ENCODE measurements at places on chromosomes 11 and 22.

- DNase-seq: no peak
Observed at GRCh38 chr22:36767035-36767775, 8.7 kb downstream of the IFT27 start.

DNA sequence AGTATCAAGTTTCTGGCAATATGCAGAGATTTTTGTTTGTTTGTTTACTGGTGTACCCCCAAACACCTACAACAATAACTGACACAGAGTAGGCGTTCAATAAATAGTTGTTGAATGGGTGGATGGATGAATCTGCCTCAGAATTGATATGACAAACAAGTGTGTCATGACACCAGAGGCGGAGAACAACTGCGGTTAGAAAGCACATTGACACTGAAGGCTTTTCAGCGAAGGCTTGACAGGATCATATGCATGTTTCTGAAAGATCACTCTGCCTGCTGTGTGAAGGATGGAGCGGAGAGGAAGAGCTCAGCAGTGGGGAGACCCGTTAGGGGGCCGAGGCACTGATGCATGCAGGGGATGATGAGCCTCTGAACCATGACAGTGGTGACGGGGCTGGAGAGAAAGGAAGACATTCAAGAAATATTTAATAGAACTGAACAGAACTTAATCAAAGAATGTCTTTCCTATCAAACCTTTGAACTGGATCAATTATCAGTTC is 108.5 kb upstream of the USP47 start:
- no peak for DNase-seq

GRCh38 chr22:17717708-17718107 is 56.6 kb downstream of the BID start:
- DNase-seq: no peak

GRCh38 chr11:83280256-83280655 is 5.9 kb downstream of the CCDC90B start:
- DNase-seq: peak; percentile 44

DNA sequence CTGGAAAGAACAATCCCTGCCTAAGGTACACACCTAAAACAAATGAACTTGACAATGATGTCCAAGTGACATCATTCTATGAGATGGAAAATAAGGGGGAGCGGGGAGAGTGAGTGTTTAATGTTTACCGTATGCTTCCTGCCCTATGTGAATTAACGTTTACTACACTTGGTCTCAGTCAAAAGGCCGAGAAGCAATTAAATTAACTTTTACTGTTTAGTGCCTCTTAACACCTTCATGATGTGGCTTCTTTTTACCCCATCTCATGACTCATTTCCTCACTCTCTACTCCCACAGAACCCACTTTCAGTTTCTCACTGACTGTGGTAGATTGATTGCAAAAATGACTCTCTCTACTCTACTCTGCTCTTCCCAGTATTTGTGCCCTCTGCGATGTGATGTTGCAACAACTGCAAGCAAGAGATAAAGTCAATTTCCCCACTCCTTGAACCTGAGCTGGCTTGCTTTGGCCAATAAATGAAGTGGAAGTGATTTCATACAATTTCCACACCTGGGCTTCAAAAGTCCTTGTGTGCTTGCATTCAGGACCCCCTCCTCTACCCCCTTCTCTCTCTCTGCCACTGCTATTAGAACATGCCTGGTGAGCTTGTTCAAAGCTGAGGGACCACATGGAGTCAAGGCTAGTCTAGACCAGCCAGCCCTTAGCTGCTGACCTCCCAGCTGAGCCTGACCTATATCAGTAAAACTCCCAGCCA is 11.6 kb upstream of the ALKBH3 start:
- DNase-seq: peak; percentile 59

- no peak for DNase-seq
Observed at GRCh38 chr11:86148345-86148747, 79.5 kb upstream of the PICALM start.

DNA sequence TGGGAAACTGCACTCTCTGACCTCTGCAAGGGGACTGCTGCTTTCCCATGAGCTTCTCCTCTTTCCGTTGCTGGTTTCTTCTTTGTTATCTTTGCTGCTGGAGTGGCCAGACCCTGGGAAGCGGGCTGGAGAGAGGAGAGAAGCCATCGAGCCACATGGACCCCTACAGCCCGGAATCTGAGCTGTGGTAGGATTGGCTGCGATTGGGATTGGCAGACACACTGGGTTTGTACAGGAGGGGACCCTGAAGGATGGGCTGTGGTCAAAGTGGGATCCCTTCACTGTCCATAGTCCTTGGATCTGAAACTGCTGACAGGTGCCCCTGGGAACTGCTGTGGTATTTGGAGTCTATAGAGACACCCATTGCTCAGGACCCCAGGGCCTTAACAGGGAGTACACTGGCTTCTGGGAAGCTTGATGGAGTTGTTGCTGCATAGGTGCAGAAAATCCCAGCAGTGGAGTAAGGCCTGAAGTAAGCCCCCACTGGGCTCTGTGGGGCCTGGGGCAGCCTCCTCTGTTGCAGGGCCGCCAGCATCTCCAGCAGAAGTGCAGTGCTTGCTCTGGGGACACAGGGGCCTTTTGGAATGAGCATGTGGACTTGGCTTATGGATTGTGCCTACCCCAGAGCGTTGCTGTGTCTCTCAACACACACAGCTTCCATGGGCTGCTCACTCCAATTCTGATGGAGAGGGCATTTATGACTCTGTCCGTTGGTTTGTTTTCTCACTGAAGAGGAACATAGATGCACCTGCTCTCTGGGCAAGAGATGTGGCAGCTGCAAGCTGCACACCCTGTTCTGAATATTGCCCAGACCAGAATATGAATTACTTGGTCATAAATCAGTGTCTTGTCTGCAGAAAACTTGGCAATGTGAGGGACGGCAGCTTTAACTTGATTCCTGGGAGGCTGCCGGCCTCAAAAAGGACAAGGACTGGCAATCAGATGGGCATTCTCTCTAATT is 32.0 kb downstream of the BCR start:
- no peak for DNase-seq

DNA sequence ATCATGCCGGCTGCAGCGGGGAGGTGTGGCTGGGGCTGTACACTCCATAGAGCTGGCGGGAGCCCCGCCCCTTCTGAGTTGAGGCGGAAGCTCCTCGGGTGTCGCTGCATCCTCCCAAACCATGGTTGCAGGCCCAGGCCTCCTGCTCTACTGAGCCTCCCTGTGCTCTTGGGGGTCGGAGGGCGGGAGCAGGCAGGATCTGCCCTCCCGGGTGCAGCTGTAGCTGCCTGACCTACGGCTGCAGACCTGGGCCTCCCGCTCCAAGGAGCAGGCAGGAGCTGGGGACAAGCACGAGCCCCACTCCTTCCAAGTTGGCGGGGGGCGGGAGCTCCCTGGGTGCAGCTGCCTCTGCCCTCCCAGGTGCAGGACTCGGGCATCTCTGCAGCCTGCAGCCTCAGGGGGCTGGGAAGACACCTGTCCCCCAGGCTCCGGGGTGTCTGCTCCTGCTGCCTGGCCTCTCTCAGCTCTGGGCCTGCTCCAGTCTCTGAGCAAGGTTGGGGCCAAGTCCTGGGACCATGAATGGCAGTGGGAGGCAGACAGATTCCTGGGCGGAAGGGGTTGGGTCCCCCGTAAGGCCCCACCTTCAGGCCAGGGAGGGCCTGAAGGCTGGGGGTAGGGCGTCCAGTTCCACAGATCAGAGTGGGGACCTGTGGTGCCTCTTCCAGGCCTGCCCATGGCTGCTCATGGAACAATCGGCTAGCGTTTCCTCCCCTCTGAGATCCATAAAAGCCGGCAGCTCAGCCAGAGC is 46.4 kb upstream of the SC5D start:
- no peak for DNase-seq

GRCh38 chr22:33555814-33556522 is 364.3 kb downstream of the LARGE1 start:
- no peak for DNase-seq

GRCh38 chr22:50459496-50460140 is 15.2 kb downstream of the SBF1 start:
- DNase-seq: no peak

- no peak for DNase-seq
Observed at GRCh38 chr22:37406441-37407235, 20.6 kb downstream of the ELFN2 start.

DNA sequence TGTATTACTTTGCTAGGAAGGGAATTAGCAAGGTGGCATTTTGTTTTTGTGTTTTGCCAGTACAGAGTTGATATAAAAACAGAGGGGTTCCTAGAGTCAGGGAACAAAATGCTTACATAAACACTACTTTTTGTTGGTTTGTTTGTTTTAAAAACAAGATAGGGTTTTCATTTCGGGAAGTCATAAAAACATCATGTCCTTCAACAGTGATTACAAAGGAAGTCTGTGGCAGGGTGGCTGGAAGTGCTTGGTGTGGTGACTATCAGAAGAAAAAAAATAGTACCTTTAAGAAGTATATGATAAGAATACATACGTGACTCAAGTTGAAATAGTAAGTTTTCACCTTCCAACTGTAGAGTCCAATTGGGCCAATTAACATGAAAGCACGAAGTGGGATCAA is 1.2 kb upstream of the IL18 start:
- no peak for DNase-seq

DNA sequence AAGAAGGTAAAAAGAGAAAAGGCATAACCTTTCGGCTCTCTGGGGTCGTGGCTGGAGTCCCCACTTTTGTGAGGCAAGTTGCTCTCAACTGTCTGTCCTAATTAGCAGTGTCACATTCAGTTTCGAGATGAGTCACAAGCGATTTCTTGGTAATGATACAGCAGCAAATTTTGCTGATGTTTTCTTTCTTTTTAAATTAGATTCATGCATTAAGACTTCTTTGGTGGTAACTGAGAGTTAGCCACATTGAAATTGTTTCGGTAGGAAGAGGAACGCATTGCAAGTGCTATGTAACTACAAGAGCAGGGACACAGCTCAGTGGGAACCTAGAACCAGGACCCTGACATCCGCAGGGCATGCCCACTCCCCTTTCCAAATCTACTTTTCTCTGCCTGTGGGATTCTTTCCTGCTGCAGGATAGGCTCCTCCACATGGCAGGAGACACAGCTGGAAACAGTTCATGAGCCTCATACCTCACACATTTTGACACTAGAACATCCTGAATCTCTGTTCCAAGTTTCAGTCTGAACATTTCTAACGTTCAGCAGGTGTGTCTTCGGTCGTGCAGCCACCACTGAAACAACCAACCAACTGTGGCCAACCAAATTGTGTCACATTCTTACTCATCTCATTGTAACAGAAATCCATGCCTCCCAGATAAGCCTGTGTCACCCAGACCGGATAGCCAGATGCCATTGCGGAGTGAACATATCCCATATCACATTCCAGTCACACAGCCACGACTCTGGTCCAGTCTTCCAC is 987.6 kb downstream of the NTM start:
- DNase-seq: no peak

- DNase-seq: no peak
Observed at GRCh38 chr11:128645968-128646367, 47.9 kb upstream of the FLI1 start.

GRCh38 chr11:1943977-1944376 is 3.2 kb upstream of the MRPL23 start:
- no peak for DNase-seq

DNA sequence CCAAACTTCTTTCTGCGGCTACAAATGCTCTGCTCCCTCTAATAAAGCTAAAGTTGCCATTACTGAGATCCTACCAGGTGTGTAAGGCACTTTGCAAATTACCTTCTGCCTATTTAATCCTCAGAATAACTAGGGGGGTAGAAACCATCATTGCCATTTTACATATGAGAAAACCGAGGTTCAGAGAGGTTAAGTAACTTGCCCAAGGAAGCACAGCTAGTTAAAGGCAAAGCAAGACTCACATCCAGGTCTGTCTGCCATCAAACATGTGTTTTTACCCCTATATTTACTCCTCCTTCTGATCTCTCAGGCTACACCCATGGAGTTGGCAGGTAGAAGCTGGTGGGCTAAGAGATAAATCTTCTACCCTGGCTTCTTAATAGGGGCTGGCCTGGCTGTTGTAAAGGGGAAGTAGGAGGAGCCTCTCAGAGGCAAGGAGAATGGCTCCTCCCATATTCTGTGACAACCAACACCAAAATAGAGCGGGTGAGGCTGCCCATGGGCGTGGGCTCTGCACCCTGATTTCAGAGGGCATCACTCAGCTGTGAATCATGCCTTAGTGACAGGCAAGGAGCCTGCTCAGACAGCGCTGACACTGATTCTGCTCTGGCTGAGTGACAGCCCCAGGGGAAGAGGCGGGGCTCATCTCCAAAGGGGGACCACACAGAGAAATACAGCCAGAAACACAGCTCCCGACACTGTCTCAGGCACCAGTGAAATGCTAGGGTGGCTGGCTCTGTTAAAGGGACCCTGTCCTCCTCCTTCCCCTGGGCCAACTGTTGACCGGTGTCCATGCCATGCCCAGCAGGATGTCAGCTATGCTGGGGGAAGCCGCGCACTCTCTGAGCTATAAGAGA is 106.8 kb downstream of the ABTB2 start:
- DNase-seq: no peak

- no peak for DNase-seq
Observed at GRCh38 chr22:28175730-28176492, 256.9 kb upstream of the PITPNB start.

- DNase-seq: no peak
Observed at GRCh38 chr11:128116885-128117284, 470.5 kb downstream of the ETS1 start.

- no peak for DNase-seq
Observed at GRCh38 chr11:121236115-121237001, 56.2 kb upstream of the SC5D start.

GRCh38 chr11:79466411-79466810 is 25.6 kb upstream of the TENM4 start:
- peak; percentile 31 for DNase-seq

DNA sequence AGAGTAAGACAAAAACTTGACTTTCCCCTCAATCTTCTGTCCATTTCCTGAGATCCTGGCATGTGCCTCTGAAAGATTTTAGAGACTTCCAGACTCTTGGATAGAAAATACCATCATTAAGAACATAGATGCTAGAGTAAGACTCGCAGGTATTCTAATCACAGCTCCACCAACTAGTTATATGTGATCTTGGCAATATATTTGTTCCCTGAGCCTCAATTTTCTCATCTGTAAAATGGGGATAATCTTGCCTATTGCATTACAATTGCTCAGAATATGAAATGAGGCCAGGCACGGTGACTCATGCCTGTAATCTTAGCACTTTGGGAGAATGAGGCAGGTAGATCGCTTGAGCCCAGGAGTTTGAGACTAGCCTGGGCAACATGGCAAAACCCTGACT is 10.7 kb downstream of the RHOG start:
- DNase-seq: no peak

- no peak for DNase-seq
Observed at GRCh38 chr11:14611939-14612338, 31.7 kb upstream of the PDE3B start.
